ENCODE measurements at places on chromosomes 3 and 15. TPM values are rescaled to one million over a fixed set of nuclear protein-coding genes. Genes with fewer than 3 reads are reported as not detected.
A peak's percentile ranks its signal among the peaks of the same experiment; 100 is the strongest.

Gene ISG20
- total RNA-seq = 48.9 TPM

Gene TOPBP1
- total RNA-seq = 96.4 TPM

Gene CTXN2
- not detected for total RNA-seq

Gene NPRL2
- total RNA-seq = 57.4 TPM

Gene TIGIT
- 0.20 TPM for total RNA-seq

Gene SPATA12
- total RNA-seq = 1.6 TPM

Gene SH3GL3
- total RNA-seq = 3.5 TPM

GRCh38 chr15:80123034-80123433 lies 29.8 kb upstream of the FAH start:
- no peak for DNase-seq

DNA sequence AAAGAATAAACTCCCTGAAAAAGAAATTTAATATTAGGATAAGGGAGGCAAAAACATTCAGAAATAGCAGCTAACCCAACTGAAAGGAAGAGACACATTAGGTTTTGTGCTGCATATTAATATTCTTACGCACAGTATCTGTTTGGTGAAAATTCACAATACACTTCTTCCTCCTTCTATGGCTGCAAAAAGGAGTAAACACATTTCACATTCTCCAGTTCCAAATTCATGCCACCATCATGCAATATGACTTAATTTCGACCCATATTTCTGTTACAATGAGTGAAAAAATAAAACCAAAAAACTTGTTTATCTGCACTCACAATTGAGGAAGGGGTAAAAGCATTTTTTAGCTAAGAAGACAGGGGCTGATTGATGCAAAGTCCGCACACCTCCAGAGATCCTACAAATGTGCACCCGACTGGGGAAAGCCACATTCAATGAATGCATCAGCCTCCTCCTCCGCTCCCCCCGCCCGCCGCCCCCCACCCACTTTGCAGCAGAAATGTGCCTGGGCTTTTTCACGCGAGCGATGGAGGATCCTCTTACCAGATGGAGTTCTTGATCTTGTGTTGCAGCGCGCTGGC lies 1.0 kb downstream of the RFX7 start:
- no peak for DNase-seq

DNA sequence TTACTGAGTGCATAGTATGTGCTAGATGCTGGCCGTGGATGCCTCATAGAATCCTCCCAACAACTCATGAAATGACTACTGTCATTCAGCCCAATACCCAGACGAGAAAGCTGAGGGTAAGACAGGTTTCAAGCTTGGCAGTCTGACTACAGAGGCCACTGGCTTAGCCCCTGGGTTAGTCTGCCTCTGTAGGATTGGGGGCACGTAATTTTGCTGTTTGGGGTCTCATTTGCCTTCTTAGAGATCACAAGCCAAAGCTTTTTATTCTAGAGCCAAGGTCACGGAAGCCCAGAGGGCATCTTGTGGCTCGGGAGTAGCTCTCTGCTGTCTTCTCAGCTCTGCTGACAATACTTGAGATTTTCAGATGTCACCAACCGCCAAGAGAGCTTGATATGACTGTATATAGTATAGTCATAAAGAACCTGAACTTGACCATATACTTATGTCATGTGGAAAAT lies 1.0 kb upstream of the CCR5 start:
- DNase-seq = no peak

- DNase-seq = no peak
Measured at GRCh38 chr3:143478115-143478693, 358.6 kb downstream of the CHST2 start.

GRCh38 chr3:69500604-69501003 lies 114.7 kb upstream of the FRMD4B start:
- DNase-seq = no peak

DNA sequence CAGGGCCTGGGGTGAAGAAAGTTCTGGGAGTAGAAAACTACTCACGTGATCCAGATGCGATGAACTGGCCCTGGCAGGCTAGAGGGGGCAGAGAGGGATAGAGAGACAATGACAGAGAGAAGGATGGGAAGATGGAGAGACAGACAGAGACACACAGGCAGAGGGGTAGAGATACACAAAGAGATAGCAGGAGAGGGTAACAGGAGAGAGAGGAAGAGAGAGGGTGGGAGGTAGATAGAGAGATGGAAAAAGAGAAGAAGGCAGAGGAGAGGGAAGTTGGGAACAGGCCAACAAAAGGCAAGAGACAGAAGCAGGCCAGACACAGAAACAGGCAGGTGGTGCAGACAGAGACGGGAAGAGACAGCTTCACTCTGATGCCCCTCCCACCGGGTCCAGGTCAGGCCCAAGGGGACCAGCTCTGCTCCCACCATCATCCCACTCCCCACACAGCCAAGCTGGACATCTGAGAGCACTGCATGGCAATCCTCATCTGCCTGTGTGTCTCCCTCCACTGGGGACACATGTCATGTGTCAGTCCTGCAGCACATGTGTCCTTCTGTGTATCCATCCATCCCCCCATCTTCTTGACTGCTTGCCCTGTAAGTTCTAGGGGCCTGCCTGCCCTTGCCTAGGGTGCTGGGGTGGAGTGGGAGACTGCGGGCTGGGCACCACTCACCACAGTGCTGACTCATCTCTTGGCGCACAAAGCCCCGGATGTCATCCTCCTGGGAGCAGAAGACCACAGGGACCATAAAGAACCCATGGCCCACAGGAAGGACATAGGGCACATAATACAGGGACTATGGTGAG lies 2.2 kb upstream of the UCN2 start:
- DNase-seq = peak; percentile 92

- DNase-seq = no peak
Measured at GRCh38 chr3:156368189-156368588, 186.7 kb downstream of the SSR3 start.

DNA sequence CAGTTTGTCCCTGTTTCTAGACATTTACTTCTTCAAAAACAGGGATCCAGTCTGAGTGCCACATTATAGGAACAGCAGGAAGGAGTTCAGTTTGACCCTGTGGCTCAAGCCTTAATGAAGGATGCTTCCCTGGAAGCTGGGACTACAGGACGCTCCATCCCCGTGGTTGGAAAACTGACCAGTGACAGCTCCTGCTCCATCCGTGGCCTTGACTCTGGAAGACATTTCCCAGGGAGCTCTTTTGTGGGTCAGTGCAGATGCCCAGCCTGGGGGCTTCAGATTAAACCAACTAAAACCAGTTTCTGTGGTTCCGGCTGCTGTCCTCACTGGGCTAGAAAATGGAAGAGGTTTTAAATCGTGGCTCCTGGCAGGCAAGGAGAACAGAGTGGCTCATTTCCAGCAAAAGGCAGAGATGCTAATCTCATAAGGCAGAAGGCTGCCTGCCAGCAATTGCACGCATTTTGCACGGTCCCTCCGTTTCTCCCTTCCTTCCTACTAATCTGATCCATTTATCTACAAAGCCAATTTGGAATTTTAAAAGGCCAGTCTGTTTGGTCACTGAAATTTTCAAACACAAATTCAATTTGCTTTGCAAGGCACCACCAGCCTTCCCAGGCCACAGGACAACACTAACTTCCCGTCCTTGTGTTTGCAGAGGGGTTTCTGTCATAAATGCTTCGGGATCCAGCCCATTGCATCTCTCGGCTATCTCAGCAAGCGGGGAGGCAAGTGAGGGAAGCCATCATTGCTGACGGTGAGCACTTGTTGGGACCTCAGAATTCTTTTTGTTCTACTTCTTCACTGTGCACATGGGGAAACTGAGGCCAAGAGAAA lies 6.2 kb upstream of the SSUH2 start:
- DNase-seq = no peak

DNA sequence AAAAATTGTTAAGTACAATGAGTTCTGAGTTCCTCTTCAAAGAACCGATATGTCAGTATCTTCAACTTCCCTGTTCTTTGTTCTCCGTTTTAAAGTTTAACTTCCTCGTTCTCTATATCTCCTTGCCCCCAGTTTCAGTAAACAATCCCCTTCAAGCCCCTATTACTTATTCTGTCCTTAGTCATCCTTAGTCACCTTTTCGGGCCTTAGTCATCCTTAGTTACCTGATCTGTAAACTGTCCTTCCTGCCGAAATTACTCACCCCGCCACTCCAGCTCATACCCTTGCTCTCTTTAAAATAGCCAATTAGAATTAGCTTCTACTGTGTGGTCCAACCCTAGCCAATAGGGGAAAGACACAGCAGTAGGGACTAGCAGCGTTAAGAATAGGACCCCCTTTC lies 1165.6 kb downstream of the NSUN3 start:
- peak; percentile 77 for DNase-seq

DNA sequence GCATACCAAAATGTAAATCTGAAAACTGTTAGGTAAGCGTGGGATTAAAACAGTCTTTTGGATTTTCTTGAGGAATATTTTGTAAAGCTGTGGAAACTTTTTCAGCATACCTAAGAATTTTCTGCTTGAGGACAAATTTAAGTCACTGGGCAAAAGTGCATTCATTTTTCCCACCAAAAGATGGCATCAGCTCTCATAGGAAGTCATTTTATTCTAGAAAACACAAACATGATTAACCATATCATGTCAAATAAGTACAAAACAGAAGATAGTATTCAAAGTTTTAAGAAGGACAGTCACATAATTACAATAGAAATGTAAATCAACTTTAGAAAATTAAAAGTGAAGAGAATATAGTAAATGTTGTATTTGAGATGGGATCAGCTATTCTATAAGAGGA lies 63.5 kb downstream of the SLC49A4 start:
- DNase-seq = peak; percentile 37

GRCh38 chr15:96218623-96219455 lies 111.7 kb upstream of the NR2F2 start:
- DNase-seq = no peak

GRCh38 chr3:89300526-89300925 lies 193.1 kb downstream of the EPHA3 start:
- DNase-seq = peak; percentile 37

GRCh38 chr15:83526319-83526718 lies 79.2 kb downstream of the SH3GL3 start:
- no peak for DNase-seq

- DNase-seq = no peak
Measured at GRCh38 chr3:143753456-143753855, 94.8 kb downstream of the SLC9A9 start.

DNA sequence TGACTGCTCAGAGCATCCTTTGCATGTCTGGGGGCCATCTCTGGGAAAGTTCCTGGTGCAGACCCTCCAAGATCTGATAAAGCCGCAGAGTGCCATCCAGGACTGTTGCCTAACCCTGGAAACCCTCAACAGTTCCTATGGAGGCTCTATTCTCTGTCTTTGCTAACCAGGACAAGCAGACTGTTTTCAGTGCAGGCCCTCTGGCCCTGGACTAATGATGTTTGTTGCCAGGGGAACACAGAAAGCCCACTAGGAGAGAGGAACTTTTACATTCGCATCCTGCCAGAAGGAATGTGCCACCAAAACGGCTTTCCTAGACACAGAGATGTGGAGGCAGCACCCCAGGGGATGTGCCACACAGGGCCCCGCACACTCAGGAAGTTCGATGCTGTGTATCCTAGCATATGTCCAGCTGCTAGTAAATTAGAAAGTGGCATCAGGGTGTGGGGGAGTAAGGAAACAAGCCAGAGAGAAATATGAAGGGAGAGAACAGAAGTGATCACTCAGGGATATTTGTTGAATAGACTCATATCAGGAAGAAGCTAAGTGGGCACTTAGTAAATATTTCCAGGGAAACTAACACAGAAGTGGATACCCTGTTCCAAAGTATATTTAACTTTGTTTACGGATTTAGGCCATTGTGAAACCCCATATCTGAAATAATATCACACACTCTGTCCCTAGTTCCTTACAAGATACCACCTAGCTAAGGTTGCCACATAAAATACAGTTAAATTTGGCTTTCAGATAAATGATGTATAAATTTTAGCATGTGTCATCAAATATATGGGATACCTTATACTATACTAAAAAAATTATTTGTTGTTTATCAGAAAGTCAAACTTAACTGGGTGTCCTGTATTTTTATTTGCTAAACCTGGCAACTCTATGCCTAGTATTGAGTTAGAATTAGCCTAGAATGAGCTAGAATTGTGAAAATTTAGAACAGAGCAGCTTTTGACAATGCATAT lies 29.9 kb upstream of the TMOD3 start:
- no peak for DNase-seq

DNA sequence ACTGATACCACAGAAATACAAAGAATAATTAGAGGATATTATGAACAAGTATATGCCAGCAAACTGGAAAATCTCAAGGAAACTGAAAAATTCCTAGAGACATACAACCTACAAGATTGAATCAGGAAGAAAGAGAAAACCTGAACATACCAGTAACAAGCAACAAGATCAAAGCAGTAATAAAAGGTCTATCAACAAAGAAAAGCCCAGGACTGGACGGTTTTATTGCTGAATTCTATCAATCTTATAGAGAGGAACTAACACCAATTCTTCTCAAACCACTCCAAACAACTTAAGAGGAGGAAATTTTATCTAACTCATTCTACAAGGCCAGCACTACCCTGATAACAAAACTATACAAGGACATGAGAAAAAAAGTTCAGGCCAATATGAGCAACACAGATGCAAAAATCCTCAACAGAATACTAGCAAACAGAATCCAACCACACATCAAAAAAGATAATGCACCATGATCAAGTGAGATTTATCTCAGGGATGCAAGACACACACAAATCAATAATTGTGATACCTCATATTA lies 71.1 kb upstream of the IMPG2 start:
- no peak for DNase-seq

DNA sequence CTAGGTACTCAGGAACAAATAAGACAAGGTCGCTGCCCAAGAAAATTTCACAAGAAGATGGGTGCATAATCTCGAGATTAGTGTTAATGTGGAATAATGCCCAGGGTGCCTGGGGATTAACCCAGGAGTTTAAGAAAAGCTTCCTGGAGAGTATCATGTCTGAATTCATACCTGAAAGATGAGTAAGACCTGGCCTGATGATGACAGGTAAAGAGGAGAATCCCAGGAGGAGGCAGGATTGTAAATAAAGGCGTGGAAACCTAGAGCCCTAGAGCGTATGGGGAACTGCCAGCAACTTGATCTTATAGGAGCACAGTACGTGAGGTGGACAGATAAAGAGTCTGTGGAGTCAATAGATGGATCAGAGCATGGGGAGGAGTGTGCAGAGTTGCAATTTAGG lies 43.0 kb downstream of the ARRDC4 start:
- no peak for DNase-seq

DNA sequence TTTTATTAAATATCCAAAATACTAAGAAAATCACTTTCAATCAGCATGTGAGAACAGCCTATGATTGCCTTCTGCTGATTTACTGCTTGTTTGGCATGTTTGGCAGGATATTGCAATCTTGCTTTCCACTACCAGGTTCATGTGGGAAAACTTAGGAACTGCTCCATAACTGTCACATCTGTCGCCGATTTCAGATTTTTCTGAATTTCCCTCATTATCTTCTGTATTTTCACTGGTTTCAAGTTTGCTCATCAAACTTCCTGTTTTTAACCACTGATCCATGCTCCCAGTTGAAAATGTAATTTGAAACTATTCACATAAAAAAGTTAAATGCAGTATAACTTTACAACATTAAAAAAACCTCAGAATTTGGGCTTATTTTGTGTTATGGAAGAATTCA lies 93.0 kb downstream of the NFKBIZ start:
- no peak for DNase-seq

Measured in HT1080 (cell line).